ENCODE measurements at places on chromosomes 6 and 20.

DNA sequence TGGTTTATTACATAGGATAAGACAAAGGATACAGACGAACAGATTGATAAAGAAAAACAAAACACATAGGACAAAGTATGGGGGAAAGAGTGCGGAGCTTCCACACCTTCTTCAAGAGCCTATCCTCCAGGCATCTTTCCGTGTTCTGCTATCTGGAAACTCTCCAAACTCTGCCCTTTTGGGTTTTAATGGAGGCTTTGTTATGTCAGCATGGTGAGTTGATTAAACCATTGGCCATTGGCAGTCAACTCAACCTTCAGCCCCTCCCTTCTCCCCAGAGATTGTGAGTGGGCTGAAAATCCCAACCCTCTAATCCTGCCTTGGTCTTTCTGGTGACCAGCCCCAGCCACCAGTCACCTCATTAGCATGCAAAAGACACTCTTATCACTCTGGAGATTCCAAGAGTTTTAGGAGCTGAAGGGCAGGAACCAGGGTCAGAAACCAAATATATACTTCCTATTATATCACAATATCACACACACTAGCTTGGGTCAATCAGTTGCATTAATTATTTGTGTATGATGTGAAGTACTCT, 23.8 kb downstream of the HLA-DOB start:
- no peak for DNase-seq

DNA sequence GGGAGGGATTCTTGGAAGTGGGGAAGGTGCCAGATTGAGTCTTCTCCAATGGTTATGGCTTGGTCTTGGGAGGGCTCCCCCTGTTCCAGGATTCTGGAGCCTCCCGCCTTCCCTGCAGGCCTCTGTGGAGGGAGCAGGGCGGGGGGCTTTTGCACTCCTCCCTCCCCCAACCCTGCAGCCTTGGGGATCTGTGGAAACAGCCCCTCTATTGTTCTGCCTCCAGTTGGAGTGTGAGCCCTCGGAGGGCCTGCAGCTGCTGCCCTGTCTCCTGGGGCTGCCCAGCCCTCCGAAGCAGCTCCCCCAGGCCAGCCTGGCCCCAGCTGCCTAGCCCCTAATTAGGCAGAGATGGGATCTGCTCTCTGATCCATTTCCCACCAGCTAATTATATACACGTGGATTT, 14.7 kb downstream of the FAM110A start:
- no peak for DNase-seq

GRCh38 chr6:127085181-127085580, 33.3 kb upstream of the RSPO3 start:
- DNase-seq: no peak

DNA sequence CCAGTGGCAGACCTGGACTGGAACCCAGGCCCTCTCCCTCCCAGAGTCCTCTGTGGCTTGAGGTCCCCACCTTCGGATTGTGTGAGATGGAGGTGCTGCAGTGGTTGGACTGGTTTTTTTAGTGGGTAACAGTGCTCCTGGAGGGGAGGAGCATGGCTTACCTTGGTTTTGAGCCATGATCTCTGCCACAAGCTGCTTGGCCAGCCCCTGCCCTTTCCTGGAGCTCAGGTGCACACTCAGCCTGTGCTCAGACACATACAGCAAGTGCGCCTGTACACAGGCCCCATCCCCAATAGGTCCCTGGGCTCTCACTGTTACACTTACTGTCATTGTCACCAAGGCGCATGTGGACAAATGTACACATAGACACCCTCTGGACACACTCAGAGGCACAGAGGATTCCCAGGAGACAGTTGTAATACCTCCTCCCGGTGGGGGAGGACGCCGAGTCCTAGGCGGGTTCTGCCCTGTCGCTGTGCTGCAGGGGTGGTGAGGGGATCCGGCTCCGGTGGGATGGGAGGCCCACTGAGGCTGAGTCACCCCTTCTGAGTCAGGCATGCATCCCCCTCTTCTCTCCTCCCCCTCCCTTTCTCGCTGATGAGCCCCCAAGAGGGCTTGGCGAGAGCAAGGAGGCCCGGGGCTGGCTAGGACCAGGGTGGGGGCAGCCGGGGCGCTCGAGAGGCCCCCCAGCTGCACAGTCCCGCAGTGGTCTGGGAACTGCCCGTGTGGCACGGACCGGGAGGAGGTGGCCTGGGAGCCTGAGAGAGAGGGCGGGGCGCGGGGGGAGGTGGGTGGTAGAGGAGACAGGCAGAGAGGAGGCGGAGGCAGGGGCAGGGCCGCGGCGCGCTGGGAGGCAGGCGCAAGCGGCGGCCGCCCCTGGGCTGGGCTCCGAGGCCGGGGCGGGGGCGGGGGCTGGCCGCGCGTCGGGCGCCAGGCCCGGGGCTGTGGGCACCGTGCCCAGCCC, 522 bp upstream of the EPB41L1 start:
- DNase-seq: peak; percentile 56

Data from NCI-H526 treated with DMSO at 0.1 percent for 48 hours (cell line).